ENCODE measurements at places on chromosomes 3 and 15.
A peak's percentile ranks its signal among the peaks of the same experiment; 100 is the strongest.

GRCh38 chr3:54120657-54121413, 1.5 kb upstream of the CACNA2D3 start:
- DNase-seq, result peak; percentile 38

DNA sequence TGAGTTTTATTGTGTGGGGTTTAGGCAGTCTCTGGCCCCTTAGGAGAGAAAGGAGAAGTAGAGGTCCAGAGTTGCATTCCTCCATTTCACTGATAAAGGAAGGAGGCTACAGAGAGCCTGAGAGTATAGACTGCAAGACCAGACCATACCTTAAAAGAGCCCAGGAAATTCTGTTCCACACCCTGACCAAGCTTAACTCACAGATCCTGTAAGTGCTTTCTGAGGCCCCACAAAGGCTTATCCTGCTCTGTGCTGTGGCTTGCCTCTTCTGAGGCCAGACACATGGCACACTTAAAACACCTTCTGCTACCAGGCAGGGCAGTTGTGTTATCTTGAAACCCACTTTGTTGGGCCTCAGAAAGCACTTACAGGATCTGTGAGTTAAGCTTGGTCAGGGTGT, 39.2 kb upstream of the LEKR1 start:
- no peak for DNase-seq

GRCh38 chr3:150681057-150681456, 22.7 kb downstream of the ERICH6 start:
- no peak for DNase-seq

DNA sequence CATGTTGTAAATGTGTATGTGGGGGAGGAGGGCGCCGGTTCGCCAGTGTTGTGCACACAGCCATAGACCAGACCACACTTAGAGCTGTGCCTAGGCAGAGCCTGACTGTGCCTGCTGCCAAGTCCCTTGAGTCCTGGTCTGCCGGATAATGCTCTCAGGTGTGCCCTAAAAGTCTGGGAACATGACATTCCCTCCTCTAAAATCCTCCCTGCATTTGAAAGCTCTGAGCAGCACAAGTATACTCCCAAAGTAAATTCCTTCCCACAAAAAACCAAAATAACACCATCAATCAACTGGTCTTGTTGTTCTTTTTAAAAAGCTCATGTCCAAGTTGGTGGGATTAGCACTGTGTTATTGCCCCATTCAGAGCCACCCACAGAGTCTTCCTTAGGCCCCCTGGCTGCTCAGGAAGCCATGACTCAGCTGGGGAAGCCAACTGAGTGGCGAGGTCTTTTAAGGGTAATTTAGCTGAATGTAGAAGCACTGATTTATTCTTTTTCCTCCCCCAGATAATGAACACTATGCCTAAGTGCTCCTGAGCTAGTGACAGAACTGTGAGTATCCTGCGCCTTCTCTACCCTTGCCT, 147.8 kb upstream of the MCTP2 start:
- no peak for DNase-seq

- DNase-seq, result no peak
Measured at GRCh38 chr3:99330281-99330680, 308.1 kb upstream of the COL8A1 start.

- no peak for DNase-seq
Measured at GRCh38 chr3:35071772-35072171, 567.6 kb upstream of the ARPP21 start.

- DNase-seq, result no peak
Measured at GRCh38 chr15:101420232-101420631, 69.3 kb downstream of the PCSK6 start.

DNA sequence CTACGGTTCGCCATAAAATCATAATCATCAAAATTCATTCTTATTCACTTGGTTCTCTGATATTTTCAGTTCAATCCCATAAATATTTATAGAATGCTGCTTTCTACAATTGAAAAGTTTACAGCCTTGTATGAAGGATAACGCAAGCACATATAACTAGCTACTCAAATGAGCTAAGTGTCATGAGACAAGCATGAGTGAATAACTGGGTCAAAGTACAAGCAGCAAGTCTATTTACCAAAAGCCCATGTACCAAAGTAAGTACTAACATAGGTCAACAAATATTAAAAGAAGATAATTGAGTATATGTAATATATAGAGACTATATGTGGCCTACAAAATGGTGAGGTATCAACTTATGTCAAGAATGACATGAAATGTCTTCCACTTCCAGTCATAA, 596.6 kb downstream of the GBE1 start:
- DNase-seq, result no peak
